ENCODE measurements at places on chromosomes 3 and 15. TPM values are rescaled to one million over a fixed set of nuclear protein-coding genes. Genes with fewer than 3 reads are reported as not detected.

ARHGAP11A gene
- total RNA-seq: 141 TPM

MUC4 gene
- total RNA-seq: 0.03 TPM

DNA sequence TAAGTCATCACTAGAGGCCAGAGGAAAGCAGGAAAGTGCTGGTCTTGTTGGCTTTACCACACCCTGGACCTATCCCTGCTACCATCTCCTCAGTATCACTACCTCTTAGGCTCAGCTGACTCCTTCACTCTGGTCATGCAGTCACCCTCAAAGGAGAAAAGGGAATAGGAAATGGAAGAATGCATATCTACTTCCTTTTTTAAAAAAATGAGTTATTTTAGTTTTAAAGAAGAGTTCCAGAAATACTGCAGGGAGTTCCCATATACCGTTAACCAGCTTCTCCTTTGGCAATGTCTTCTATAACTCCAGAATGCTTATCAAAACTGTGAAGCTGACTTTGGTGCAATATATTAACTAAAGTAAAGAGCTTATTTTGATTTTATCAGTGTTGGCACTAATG is 688.6 kb downstream of the DIPK2A start:
- DNase-seq: no peak

DNA sequence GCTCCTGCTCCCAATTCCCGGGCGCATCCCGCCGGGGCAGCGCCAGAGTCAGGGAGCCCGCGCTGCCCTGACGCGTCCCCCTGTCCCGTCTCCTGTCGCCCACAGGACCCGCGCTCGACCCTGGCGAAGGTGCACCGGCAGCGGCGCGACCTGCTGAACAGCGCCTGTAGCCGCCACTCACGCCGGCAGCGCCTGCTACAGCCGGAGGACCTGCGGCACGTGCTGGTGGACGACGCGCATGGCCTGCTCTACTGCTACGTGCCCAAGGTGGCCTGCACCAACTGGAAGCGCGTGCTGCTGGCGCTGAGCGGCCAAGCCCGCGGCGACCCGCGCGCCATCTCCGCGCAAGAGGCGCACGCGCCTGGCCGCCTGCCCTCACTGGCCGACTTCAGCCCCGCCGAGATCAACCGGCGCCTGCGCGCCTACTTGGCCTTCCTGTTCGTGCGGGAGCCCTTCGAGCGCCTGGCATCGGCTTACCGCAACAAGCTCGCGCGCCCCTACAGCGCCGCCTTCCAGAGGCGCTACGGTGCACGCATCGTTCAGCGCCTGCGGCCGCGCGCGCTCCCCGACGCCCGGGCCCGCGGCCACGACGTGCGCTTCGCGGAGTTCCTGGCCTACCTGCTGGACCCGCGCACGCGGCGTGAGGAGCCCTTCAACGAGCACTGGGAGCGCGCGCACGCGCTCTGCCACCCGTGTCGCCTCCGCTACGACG is 16.9 kb downstream of the C3orf22 start:
- no peak for DNase-seq

DNA sequence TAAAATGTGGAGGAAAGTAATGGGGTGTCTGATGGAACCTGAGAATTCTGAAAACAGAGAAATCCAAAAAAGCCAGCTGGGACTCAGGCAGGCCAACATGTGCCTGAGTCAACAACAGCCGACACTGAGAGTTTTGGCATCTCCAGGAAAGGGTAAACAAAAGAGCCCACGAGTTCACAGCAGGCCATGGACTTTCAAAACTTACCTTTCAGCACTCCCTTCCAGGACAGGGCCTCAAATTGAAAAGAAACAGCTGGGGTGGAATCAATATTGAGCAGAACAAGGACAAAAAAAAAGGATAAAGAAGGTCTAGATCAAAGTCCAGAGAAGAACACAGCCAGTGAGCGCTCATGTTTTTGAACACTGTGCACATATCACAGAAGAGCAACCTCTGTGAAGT is 735.4 kb upstream of the GRM7 start:
- no peak for DNase-seq
